ENCODE measurements at places on chromosomes 6 and 20. TPM values are rescaled to one million over a fixed set of nuclear protein-coding genes. Genes with fewer than 3 reads are reported as not detected.

GRCh38 chr6:3869632-3870527 lies 20.7 kb downstream of the FAM50B start:
- no peak for DNase-seq

DNA sequence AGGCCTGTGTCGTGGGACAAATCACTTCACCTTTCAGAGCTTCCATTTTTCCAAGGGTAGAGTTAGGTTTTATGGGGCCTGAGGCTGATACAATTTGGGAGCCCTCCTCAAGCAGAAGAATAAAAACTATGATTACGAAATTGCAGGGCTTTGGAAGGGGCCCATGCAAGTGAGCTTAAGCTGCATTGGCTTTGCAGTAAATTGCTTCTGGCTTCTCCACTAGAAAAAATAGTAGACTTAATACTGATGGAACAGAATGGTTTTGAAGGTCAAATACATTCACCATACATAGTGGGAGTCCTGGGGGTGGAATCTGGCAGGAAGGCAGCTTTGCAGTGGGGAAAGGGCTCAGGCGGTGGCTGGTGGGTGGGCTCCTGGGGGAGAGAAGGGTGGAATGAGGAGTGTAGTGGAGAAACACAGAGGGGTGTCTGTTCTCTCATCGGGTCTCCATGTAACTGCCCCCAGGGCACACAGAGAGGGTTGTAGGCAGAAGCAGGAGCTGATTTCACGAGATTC lies 55.9 kb upstream of the RNF24 start:
- peak; percentile 49 for DNase-seq

- DNase-seq, result peak; percentile 97
Measured at GRCh38 chr6:43972913-43973300, 154.3 kb downstream of the MRPL14 start.

Gene PPARD
- 9.8 TPM for total RNA-seq

- DNase-seq, result peak; percentile 52
Measured at GRCh38 chr6:99467509-99468106, 42.5 kb upstream of the PNISR start.

Gene SOBP
- total RNA-seq, result 6.3 TPM

GRCh38 chr6:95517004-95517403 lies 60.3 kb upstream of the MANEA start:
- no peak for DNase-seq

DNA sequence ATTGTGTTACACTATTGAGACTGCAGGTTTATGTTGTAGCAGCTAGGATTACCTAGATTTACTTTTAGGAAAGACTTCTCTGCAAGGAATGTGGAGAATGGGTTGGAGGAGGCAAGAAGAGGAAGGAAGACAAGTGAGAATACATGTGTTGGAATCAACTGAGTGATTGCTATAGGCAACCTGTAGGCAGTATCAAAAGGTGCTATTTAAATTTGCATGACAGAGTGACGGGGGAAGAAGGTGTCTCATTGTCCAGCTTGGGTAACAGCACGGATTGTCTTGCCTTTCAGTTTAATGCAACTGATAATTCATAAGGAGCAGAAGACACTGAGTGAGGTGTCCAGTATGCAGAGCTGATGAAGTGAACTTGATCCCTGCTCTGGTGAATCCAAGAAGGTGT lies 19.4 kb downstream of the SERPINB9 start:
- no peak for DNase-seq

DNA sequence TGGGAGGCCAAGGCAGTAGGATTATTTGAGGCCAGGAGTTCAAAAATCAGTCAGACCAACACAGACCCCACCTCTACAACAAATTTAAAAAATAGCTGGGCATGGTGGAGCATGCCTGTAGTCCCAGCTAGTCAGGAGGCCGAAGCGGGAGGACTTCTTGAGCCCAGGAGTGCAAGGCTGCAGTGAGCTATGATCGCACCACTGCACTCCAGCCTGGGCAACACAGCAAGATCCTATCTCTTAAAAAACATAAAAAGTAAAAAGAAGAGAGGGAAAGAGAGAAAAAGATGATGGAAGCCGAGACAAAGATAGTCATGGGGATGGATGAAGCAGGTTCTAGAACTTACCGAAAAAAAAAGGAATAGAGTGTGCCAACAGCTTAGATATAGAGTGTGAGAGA lies 25.8 kb upstream of the RPP40 start:
- DNase-seq, result no peak

Gene SNAI1
- 0.66 TPM for total RNA-seq

GRCh38 chr6:47083586-47084047 lies 41.5 kb upstream of the ADGRF1 start:
- DNase-seq, result peak; percentile 94

Gene BNIP5
- not detected for total RNA-seq

DNA sequence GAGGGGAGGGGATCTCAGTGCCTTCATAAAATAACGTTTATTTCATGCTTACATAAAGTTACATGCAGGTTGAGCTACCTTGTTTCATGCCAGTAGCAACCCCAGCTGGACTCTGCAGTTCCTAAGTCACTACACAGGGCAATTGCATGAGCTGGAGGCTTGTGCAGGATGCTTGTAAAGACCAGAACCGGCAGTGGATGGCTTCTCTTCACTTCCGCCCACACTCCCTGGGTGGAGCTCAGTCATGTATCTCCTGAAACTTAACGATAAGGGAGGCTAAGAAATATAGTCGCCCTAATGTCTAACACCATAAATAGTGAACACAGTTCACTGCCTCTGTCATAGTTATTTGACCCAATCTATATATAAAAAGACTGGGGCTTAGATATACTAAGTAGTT lies 99.4 kb upstream of the RAB32 start:
- no peak for DNase-seq

GRCh38 chr6:13194852-13195251 lies 133.5 kb downstream of the TBC1D7 start:
- DNase-seq, result peak; percentile 53

GRCh38 chr20:22426772-22427171 lies 157.6 kb downstream of the FOXA2 start:
- no peak for DNase-seq
